ENCODE measurements at places on chromosomes 12 and 14.

DNA sequence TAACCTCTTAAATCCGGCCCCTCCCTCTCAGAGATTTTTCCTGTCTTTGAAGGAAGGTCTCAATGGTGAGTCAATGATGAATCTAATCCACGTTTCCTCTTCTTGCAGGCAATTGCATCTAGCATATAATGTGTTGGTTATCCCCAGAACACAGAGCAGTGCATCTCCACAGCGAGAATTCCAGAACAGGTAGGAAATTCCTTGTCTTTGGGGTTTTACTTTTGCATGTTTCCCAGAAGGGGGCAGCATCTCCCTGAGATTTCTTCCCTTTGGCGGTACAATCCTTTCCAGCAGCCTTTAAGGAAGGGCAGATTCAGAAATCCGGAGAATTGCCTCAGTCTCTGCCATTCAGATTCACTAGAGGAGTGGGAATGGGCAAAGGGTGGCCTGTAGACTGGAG lies 128.0 kb downstream of the KCNA5 start:
- DNase-seq, result no peak

- no peak for DNase-seq
Observed at GRCh38 chr12:30913323-30913722, 13.2 kb upstream of the TSPAN11 start.

GRCh38 chr14:63604626-63605025 lies 37.0 kb downstream of the WDR89 start:
- DNase-seq, result no peak

- no peak for DNase-seq
Observed at GRCh38 chr14:23580152-23580926, 1.7 kb upstream of the JPH4 start.

DNA sequence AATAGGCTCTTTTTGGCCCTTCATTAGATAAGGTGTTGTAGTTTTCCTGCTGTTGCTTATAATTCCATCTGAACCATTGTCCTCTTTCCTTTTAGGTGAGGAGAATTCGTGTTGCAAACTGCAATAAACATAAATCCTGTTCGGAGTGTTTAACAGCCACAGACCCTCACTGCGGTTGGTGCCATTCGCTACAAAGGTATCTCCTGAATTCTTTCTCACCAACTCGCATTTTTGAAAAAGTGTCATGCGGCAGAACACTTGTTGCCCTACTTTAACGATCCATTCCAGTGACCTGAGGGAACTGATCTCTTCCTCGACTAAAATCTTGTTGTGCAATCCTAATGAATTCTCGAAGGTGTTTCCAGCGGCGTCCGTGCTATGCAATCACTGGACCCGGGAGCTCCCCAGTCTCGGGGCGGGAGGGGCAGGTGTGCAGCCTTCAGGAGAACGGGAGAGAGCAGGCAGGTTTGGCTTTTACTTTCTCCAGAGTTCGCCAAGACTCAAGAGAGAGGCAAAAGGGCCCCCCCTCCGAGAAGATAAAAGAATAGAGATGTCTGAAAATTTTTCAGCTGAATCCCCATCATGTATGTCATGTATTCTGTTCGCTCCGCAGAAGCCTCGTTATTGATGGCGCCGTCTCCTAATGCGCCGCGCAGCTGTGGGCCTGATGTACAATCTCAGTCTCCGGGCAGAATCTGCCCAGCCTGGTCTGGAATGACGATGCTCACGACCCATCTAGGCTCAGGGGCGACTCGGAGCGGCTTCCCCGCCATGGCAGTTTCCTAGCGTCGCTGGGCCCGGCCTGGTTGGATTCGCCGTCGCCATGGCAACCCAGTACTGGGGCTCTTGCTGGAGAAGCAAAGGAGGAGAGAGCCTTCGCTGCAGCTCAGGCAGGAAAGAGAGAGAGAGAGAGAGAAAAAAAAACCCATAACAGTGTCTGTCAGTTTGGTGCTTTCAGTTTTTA lies 38.2 kb downstream of the PLXNC1 start:
- DNase-seq, result no peak

DNA sequence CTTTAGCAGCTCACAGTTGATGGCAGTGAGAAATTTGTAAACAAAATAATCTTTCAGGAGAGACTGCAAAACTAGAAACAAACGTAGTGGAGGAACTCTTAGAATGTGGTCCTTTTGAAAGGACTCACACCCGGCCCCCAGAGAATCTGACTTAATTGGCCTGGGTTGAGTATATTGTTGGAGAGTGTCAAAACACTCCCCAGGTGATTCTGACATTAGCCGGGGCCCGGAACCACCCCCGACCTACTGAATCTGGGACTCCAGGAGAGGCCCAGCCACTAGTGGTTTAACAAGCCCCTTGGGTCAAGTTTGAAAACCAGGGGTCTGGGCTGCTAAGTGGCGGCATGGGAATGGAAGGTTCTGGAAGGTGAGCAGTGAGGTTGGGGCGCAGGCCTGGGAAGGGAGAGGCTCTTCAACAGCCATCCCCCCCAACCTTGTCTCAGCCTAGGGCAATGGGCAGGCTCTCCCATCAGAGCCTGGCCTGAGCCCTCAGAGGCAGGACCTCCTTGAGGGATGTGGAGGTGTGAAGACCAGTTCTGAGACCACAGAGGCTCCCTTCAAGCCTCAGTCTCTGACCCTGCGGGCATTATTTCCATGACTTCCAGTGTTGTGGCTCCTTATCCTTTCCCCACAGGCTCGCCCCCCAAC lies 1.1 kb upstream of the ELK3 start:
- DNase-seq, result no peak

- no peak for DNase-seq
Observed at GRCh38 chr12:130838284-130838950, 633 bp downstream of the STX2 start.

- DNase-seq, result no peak
Observed at GRCh38 chr14:36514278-36515104, 5.5 kb downstream of the NKX2-1 start.

GRCh38 chr12:62732861-62733427 lies 202.0 kb downstream of the PPM1H start:
- no peak for DNase-seq

DNA sequence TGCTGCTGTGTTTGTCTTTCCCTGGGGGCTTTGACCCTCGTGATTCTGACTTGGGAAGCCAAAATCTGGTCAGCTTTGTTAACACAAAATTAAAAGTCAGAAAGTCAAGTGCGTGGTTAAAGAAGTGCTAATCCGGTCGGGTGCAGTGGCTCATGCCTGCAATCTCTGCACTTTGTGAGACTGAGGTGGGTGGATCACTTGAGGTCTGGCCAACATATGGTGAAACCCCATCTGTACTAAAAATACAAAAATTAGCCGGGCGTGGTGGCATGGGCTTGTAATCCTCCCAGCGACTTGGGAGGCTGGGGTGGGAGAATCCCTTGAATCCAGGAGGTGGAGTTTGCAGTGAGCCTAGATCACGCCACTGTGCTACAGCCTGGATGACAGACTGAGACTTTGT lies 844.6 kb downstream of the VRK1 start:
- no peak for DNase-seq

Data from AG04449 (cell line).